HFFc6 (cell line): ENCODE measurements at places on chromosomes 1 and 21.

DNA sequence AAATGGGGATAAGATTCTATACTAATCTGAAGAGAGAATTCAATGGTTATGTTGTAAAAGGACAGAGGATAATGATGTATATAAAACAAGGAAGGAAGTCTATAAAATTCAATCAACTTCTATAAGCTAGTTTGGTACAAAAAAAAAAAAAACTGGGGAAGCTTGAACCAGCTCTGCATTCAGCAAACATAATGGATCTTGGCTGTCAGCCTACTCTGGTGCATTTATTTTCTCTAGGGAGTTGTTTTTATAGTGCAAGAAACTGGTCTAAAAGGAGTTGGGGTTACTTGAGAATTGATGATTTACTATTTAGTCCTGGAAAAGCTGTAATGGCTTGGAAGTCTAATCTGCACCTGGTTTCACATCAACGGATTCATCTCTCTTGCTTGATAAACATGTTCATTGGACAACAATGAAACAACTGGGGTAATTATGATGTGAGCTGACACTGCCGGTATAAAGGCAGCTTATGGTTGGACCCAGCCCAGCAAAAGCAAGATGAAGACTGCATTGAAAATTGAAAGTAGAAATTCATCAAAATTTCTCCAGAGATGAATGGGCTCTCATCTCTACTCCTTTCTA is 199.4 kb upstream of the NRIP1 start:
- DNase-seq, result no peak

DNA sequence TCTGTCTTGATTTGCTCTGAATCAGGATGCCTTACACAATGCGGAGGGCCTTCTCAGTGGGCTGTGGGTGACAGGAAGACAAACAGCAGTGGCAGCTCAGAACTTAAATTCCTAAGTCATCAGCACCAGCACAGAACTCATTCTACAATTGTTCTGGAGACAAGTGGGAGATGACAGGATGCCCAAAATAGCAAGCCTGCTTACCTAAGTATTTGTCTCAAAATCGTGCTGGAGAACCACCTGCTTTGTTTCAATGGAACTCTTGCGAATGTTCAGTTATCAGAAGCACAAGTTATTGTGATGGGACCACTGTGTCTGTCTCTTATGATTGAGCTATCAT is 76.1 kb downstream of the VCAM1 start:
- DNase-seq, result no peak

- no peak for DNase-seq
These were observed 30.3 kb downstream of the WNT4 start for GRCh38 chr1:22112554-22112953.

DNA sequence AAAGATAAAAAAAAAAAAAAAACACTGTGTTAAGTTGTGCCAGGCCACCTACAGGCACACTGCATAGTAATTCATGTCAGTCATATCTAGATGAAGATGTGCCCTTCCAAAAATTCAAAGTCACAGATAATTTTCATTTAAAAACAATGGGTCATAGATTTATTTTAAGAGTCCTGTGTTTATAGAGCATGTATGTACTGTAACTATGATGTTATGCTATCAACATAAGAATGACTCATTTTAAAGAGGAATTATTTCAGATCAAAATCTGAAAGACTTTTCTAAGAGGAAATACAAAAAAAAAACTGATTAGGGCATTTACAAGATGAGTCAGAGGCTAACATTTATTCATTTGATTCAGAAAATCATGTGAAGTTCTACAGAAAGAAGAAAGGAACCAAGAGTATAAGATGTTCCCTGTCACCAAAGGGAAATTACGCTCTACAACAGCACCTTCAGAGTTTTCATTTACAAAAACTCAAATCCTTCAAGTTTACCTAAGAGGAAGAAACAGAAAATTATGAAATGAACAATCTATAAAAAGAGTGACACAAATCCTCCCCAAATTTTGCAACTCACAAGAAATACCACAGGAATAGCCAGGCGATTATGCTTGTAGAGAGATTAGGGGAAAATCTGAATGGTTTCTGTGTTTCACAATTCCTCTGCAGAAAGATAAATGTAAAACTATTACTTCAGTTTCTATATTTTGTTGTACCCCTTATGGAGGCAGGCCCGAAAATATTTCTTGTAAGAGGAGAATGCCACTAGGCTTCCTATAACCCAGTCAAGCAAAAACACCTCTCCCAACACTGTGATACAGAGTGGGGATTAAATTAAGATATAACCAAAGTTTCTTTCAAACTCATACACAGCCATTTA is 13.8 kb downstream of the TP53BP2 start:
- DNase-seq, result peak; percentile 81

GRCh38 chr1:243595527-243596210 is 254.4 kb downstream of the AKT3 start:
- DNase-seq, result peak; percentile 58

DNA sequence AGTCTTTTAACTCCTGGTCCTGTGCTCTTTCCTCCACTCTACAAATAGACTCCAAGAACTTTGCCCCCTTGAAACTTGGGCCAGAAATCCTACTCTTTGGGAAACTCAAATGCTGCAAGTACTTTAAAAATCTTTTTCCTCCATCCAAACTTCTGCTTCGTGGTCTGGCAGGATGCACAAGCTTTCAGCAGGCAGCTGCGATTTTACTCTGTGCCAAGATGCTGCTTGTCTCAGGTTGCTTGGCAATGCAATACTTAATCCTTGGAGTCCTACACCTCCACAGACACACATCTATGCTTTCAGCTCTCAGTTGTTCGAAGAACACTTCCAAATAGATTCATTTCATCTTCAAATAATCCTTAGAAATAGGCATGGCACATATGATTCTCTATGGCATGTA is 435.3 kb upstream of the USP24 start:
- DNase-seq, result no peak

- DNase-seq, result no peak
These were observed 540 bp downstream of the ARHGEF2 start for GRCh38 chr1:155977690-155978324.

GRCh38 chr1:905811-906599 is 17.7 kb upstream of the SAMD11 start:
- no peak for DNase-seq

DNA sequence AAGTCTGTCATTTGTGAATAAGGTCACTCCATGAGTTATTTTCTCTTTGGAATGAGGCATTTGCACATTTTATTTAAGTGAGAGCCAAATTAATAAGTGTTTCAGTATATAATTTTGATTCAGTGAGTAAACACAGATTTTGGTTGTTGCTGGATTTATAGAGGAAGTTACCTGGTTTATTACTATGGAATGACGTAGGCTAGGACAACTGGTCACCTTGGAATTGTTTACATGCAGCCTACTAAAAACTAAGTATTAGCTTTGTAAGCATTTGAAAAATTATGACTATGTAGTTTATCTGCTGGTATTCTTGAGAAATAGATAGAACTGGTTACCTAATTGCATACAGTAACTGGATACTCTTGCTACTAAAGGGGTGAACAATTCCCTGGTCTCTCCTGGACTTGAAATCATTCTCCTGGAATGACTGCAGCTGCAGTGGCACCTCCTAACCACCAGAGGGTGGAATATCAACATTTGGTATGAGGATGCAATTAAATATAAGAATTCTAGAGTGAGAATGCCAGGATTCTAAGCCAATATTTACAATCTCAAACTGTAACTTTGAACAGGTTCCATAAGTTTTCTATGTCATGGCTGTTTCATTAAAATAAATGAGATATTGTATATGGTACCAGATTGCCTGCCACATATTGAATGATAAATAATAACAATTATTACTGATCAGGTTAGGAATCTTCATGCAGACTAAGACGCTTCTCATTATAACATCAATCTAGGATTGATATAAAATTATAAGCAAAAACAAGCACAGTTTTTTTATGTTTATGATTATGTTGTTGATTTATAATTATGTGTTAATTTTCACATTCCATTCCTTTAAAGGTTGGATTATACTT is 3.5 kb upstream of the KRTAP27-1 start:
- peak; percentile 0 for DNase-seq

GRCh38 chr1:58477390-58477789 is 69.1 kb downstream of the OMA1 start:
- DNase-seq, result no peak

- peak; percentile 52 for DNase-seq
These were observed 2.3 kb downstream of the H3-3A start for GRCh38 chr1:226064816-226065248.

GRCh38 chr1:31072304-31072746 is 6.8 kb upstream of the PUM1 start:
- DNase-seq, result no peak

DNA sequence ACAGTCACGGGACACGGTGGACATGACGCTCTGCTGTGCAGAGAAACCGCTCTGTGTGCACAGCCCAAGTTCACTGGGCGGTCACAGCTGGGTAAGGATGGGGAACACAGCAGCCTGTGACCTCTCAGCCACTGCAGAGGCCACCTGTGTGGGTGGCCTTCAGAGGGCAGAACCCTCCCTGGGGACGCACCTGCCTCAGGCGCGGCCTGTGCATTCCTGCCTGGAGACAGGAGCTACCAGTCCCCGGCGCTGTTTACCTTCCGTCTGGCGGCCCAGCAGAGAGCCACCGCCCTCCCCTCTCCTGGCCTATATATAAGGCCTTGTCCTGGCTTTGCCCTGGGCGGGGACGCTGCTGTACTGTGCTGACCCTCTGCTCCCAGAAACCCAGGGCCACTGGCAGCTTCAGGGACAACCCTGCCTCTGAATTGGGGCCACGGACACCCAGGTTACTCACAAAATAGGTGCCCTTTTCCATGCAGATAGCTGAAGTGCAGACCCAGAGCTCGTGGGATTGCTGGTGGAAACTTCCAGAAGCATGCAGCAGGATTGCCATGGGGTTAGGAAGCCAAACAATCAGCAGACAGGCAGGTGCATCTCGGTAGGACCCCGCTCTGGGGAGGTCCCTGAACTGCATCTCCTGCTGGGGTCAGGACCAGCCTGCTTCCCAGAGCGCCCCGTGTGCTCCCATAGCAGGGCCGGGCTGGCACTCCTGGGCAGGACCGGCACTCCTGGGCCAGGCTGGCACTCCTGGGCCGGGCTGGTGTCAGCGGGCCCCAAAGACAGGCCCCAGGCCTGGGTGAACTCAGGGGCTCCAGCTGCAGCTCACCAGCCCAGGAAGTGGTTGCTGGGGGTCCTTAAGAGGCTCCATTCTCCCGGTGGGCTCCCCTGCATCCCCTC is 83.6 kb downstream of the SIK1 start:
- no peak for DNase-seq

- DNase-seq, result no peak
These were observed 1.1 kb downstream of the WARS2 start for GRCh38 chr1:119139403-119139802.

DNA sequence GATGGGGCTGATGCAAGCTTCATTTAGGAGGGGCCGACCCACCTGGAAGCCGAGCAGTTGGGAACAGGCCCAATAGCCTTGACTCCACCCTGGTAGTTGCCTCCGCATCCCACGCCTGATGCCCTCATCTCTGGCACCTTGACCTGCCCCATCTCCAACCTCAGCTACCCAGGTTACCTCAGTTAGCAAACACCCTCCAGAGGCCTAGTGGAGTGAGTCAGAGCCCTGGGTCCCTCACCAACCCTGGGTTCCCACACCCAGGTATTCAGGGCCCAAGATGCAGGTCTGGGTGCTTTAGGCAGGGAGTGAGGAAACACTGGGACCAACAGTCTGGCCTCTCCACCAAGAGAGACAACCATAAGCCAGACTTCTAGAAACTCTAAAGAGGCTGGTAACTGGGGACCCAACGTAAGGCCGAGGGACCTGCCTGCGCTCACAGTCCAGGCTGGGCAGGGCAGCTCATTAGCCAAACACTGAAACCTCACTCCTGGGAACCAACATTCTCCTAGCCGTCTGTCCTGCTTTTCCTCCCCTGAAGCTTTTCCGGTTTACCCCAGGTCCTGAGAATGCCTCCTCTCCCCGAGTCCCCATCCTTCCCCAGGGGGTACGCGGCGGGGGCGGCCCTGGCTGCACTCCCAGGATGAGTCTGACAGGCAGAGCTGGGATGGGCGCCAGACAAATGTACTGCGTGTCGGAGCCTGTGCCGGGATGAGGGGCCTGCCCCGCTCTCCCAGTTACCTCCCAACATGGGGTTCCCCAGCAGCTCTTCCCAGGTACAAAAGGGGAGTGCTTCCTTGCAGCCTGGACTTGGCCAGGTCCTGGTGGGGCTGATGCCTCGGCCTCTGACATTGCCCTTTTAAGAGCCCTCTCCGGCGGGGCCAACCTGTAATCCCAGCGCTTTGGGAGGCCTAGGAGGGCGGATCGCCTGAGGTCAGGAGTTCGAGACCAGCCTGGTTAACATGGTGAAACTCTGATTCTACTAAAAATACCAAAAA is 8.9 kb upstream of the CELSR2 start:
- peak; percentile 44 for DNase-seq

DNA sequence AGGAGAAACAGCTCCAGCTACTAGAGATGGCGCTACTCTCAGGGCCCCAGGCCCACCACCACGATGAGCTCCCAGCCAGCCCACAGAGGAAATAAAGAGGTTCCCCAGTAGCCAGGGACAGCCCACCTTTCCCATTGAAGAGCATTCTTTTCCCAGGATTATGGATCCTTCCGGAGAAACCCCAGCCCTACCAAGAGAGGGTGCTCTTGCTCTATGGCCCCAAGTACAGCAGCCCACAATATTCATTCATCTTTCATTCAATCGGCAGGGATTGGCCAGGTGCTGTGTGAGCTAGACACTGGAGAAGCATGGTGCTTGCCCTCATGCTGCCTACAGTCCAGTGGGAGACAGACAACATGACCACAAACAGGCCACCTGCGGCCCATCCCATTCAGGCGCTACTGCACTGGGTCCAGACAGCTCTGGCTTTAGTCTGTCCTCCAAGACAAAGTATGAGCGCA is 29.9 kb downstream of the PMVK start:
- no peak for DNase-seq

GRCh38 chr1:245242989-245243388 is 88.2 kb downstream of the KIF26B start:
- DNase-seq, result no peak

DNA sequence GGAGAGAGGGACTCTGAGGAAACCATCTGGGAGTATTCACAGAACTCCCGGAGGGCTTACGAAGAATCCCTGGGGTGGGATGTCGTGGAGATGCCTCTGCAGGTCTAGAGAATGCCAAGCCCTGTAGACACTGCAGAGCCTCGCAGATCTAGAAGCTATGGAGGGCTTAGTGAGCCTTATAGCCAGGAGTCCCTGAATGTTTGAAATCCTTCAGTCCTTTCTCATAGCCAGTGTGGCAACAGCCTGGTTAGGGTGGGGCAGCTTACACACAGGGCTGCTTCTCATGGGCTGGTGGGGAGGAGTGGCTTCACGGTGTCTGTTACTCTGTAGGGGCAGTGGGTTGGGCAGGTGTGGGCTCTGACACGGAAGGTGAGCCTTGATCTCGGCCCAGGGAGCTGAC is 44.2 kb upstream of the KDM4A start:
- peak; percentile 23 for DNase-seq

- DNase-seq, result no peak
These were observed 103.0 kb downstream of the NOS1AP start for GRCh38 chr1:162172311-162173102.
